ENCODE measurements at places on chromosomes 16 and 17.
A peak's percentile ranks its signal among the peaks of the same experiment; 100 is the strongest.

GRCh38 chr16:56993204-56993603 is 3.8 kb downstream of the NLRC5 start:
- no peak for DNase-seq

- DNase-seq, result no peak
These were observed 14.1 kb downstream of the CDRT15 start for GRCh38 chr17:14222611-14223010.

GRCh38 chr17:44970136-44970741 is 2.1 kb upstream of the C1QL1 start:
- no peak for DNase-seq

DNA sequence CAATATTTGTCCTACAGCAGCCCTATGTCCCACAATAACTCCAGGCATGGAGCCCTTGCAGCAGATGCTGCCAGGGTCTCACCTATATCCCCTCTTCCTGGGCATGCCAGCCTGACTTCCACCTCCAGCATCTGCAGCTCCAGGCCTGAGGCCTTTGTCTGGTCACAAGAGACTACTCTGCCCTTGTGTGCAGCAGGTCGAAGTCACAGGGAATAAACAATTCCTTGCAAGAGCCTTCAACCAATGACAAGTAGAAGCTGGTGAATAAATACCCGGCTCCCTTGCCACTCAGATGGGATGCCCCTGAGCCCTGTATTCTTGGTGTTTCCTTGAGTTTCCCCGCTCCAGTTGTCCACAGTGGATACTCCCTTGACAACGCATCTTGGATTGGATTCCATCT is 23.0 kb downstream of the CES1 start:
- DNase-seq, result no peak

GRCh38 chr16:19167710-19168370 is at the start of gene SYT17:
Gene SYT17, plus strand, starts transcription at chr16:19168240. Its CDS starts 407 bp downstream, at chr16:19168647.
- no peak for DNase-seq

DNA sequence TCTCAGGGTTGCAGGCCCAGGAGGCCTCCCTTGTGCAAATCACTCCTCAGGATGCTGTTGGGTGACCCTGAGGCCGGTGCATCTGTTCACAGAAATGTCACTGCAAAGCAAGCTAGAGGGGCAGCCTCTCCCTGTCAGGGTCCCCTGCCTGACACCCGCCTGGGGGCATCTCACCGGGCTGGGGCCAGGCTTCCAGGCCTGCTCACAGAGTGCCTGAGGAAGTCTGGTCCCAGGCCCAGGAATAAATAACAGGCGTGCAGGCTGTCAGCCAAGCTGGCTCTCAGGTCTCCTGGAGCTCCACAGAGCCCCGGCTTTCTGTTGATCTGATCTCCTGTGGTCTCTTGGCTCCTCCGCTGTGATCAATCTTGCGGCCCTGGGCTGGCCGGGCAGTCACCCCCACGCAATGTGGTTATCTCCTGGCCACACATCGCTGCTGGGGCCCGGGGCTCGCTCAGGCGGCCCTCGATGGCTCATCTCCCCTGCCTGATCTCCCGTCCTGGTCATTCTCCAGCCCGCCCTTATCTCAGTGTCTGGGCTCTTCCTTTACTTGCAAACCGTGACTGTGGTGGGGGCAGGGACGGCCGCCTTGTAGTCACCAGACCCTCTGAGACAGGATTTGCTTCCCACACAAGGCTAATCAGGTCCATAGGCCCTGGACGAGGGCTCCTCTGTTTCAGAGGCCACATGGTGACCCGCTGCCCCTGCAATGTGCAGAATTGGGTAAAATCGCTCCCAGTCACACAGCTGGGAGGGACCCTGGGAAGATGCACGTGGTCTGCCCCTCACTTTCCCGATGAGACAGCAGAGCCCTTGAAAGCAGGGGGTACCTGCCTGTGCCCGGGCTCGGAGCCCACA is 231.2 kb upstream of the GSE1 start:
- DNase-seq, result no peak

DNA sequence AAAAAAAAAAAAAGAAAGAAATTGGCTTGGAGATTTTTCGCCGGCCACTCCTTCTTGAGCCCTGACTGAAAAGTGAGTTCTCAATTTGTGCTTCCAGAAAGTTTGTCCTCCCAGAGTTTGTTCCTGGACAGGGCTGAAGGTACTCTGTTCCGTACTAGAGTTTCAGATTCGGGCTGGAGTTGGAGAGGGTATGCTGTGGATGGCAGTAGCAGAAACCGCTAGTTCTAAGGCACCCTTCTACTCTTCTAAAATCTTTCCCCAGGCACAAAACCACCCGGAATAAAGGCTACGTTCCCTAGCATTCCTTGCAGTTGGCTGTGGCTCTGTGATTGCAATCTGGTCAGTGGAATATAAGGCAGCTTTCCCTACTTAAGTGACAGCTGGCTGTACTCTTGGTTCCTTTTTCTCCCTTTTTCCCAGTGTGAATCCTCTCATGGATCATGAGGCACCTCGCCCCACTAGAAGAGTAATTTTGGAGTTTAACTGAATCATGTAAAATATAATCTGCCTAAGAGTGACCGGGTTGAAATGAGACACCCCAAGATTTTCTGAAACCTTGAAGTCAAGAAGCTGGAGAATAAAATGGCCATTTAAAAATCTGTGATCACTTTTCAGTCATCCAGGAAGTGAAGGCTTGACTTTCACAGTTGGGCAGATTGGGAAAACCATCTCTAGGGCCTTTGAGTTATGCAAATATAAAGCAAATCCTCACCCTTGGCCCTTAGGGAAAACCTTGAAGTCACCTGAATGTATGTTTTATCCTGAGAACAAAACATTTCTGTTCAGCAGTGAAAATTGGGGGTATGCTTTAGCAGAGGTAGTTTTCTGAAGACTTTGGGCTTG is 901 bp upstream of the HEATR6 start:
- DNase-seq, result no peak

DNA sequence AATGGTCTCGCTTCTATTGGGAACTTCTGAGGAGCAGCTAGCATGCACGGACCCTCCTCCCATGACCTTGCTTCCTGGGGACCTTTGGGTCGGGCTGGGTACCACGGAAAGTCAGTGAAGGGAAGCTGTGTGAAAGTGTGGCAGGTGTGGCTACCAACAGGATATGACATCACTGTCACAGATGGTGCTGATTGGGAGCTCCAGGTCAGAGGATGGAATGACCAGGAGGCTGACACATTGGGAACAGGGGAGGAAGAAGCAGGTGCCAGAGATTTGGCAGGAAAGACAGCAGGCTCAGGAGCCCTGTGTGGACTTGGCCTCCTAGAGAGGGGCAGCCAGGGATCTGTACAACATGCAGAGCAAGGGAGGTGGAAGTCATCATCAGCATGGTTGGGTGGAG is 34.0 kb downstream of the CPNE2 start:
- no peak for DNase-seq

GRCh38 chr16:50318796-50319578 is 49.8 kb downstream of the BRD7 start:
- no peak for DNase-seq

DNA sequence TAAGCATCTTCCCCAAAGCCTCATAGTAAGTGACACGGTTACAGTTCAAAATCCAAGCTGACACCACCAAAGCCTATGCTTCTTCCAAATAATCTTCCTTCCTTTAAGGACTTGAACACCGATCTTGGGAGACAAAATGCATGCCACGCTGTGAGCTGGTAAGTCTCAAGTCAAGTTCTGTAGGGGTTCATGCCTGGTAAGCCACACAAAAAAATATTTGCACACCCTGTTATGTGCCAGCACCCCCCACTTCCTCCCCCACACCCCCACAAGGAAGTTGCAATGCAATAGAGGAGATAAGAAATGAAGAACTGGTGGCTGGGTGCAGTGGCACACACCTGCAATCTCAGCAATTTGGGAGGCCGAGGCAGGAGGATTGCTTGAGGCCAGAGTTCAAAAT is 5.6 kb downstream of the NOG start:
- no peak for DNase-seq

DNA sequence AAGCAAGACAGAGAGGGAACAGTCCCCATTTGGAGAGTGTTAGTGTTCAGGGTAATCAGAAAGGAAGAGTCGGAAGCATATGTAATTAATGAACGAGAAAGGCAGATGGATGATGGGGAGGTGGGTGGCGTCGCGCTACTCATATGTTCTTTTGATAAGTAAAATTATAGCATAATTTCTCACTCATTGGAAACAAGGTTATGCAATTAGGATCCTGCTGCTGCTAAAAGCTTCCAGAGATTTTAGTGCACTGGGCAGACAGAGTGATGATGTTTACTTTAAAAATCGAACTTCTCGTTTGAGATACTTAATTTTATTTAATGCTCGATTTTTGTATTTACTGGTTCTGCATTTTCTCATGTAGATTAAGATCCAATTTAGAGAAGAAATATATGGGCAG is 96.2 kb downstream of the PRKCA start:
- no peak for DNase-seq

DNA sequence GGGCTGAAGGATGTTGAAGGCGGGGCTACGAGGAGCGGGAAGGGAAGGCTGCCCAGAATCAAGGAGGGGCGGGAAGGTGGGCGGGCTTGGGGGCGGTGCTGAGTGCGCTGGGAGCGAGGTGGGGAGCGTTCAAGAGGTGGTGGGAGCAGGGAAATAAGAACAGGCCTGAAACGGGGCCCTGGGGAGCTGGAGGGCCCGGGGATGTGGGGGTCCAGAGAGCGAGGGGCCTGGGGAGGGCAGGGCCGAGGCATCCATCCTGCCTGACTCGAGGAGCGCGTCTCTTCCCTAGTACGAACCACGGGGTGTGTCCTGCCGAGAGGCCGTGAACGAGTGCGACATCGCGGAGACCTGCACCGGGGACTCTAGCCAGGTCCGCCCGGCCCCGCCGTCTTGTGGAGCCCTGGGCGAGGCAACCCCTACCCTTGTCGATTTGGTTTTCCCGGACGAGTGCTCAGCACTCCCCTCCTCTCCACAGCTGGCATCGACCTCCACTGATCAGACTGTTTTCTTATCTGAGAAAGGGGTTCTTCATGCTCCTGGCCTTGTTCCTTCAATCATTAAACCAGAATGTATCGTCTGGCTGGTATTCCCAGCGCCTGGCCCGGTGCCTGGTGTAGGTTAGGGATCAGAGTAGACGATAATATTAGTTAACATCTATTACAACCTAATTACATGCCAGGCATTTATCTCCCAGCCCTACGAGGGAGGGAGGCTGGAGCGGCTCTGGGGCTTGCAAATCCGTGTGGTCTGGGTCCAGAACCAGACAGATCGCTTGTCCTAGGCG is 17.2 kb downstream of the ADAM11 start:
- no peak for DNase-seq

GRCh38 chr16:15649727-15650018 is 372 bp upstream of the NDE1 start:
- no peak for DNase-seq

DNA sequence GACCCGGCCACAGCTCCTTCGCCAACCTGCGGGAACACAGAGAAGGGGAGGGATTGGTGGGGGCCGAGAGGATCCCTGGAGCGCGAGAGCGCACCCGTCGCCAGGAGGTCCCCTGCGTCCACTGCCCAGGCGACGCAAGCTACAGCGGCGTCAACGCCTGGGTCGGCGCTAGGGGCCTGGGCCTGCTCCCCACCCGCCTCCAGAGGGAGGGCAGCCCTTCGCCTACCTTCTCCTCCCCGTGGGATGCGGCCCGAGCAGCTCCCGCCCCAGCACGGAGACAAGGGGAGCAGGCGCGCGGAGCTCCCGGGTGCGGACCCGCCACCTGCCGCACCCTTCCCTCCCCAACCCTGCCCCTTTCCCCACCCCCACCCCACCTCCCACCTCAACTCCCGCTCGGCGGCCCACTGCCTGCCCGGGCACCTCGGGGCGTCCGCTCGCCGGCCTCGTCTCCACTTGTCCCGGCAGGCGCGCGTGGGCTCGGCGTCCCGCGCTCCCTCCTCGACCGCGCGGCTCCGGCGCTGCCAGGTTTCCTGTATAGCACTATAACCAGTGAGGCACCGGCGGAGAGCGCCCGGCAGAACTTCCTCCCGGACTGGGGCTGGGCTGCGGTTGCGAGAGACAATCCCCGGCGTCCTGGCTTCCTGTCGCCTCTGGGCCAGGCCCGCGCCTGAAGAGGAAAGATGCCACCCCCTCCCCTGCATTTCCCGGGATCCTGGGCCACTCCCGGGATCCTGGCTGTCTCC is 119.1 kb upstream of the SMURF2 start:
- peak; percentile 19 for DNase-seq

- DNase-seq, result no peak
These were observed 591 bp downstream of the PSMD7 start for GRCh38 chr16:74297145-74297665.

- no peak for DNase-seq
These were observed 27.2 kb downstream of the UNKL start for GRCh38 chr16:1387331-1387730.

DNA sequence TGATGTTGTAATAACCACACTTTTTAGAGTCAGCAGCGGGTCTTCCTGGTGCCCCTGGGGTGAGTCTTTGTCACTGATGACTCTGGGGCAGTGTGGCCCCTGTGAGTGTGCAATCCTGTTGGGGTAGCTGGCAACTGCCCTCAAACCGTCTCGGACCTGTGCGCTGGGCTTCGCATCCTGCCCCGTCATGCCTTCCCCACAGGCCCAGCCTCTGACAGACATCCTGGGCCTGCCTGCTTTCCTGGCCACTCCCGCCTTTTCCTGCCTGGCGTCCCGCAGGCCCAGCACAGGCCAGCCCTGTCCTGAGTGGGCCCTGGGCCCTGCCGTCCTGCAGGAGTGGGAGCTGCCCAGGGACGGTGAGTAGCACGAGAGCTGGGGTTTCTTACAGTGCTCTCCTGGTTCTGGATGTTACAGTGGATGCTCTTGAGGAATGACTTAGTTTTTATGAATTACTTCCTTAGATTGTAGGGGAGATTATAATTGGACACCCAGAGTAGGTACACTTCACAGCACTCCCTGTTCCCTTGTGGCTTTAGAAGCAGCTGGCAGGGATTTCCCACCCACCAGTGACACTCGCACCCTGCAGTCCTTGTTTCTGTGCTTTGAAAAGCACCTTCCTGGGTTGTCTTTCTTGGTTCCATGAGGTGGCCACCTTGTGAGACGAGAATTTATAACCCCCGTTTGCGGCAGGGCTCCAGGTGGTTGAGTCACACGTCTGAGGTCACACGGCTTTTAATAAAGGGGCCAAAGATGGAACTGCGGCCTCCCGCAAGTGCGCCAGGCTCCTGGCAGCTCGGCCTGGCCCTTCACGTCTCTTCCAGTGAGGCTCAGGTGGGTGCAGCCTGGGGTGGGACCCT is 50.0 kb upstream of the CAPN15 start:
- DNase-seq, result no peak

GRCh38 chr17:36937959-36938565 is 787 bp downstream of the LHX1 start:
- DNase-seq, result no peak

GRCh38 chr16:69500496-69500895 is 65.3 kb upstream of the NFAT5 start:
- DNase-seq, result no peak

GRCh38 chr17:38960402-38960801 is 6.8 kb downstream of the FBXO47 start:
- no peak for DNase-seq

- no peak for DNase-seq
These were observed 39.5 kb upstream of the ATP2A3 start for GRCh38 chr17:4003501-4004421.

Measured in T follicular helper cell (primary cell).